Chondrocyte (in vitro differentiated cells): ENCODE measurements at places on chromosomes 7 and 10.

- no peak for DNase-seq
Measured at GRCh38 chr7:78863281-78863680, 590.2 kb downstream of the MAGI2 start.

GRCh38 chr7:52233248-52233647 lies 802.2 kb upstream of the POM121L12 start:
- DNase-seq: no peak

DNA sequence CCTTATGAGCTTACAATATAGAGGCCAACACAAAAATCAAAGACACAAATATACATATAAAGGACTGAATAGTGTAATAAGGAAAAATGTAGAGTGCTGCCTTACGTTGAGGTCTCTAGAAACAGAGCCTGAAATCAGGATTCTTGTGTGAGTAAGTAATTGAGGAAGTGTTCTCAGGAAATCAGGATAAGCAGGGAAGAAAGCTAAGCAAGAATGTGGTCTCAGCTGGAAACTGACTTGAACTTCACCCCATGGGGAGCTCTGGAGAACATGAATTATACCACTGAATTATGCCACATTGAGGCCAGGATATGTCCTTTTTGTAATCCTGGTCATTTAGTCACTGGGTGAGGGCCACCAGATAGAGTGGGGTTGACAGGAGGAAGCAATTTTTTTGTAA lies 191.9 kb downstream of the ETV1 start:
- DNase-seq: no peak

GRCh38 chr10:5234106-5234860 lies 37.6 kb downstream of the AKR1C4 start:
- DNase-seq: no peak

- DNase-seq: no peak
Measured at GRCh38 chr7:129607471-129608120, 3.9 kb upstream of the NRF1 start.

DNA sequence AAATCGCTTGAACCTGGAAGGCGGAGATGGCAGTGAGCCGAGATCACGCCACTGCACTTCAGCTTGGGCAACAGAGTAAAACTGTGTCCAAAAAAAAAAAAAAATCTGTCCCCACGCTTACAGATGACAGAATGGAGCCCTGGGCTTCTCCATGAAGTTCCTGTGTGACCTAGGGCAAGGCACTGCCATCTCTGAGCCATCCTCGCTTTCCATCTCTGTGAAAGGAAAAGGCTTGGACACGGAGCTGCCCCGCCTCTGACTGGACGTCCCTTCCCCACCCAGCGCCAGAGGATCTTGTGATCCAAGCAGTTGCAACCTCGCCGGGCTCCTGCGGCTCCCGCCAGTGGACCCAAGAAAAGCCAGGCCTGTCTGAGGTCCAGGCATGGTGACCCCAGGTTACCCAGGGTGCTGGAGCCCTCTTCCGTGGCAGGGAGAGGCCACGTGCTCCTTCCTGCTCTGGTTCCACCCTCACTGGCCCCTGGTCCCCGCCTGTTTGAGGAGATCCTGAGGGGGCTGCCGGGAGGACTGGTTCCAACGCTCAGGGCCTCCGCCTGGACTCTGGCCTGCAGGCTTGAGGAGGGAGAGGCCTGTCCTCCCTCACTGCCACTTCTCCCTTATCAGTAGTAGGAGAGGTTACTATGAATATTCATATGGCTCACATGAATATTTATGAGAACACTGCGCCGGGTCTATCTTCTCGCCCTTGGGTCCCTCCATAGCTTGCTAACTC lies 25.6 kb upstream of the ELFN1 start:
- peak; percentile 68 for DNase-seq

GRCh38 chr7:13742811-13743210 lies 246.7 kb downstream of the ETV1 start:
- no peak for DNase-seq

- no peak for DNase-seq
Measured at GRCh38 chr10:52674474-52674873, 98.1 kb downstream of the MBL2 start.

GRCh38 chr10:95328013-95328412 lies 37.2 kb upstream of the PDLIM1 start:
- no peak for DNase-seq

DNA sequence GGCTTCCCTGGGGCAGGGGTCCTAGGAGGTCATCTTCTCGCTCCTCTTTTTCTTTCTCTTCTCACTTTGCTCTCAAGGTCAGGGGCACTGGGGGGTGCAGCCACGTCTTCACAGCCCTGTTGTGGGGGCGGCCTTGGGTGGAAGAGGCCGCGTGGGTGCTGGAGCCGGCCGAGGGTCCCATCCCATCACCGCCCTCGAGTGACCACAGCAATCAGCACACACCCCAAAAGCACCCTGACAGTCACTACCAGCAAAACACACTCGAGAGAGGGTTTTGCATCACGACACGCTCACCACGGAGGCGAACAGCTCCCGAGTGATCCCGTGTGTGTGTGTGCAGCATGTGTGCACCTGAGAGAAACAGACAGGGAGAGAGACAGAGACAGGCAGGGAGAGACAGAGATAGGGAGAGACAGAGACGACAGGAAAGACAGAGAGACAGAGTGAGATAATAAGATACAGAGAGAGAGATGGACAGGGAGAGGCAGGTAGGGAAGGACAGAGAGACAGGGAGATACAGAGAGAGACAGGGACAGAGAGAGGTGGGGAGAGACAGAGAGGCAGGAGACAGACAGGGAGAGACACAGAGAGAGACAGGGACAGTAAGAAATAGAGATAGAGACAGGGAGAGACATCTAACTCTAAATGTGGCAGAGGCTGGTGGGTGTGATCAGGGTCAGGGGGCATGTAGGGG lies 100.9 kb downstream of the WDR37 start:
- peak; percentile 62 for DNase-seq

DNA sequence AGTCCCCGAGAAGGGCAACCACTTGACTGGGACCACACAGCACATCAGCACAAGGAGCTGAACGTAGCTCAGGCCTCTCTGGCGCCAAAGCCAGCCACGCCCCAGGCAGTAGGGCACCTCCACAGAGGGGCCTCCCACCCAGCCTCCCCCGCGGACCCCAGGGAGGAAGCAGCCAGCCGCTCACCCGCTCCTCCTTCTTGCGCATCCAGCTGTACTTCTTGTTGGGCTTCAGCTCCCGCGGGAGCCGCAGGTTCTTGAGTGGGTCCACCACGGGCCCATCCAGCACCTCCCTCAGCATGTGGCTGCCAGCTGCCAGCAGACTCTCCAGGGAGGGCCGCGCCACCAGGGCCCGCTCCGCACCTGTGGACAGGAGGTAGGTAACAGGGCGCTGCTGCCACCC lies 61.2 kb downstream of the TNRC18 start:
- DNase-seq: no peak

DNA sequence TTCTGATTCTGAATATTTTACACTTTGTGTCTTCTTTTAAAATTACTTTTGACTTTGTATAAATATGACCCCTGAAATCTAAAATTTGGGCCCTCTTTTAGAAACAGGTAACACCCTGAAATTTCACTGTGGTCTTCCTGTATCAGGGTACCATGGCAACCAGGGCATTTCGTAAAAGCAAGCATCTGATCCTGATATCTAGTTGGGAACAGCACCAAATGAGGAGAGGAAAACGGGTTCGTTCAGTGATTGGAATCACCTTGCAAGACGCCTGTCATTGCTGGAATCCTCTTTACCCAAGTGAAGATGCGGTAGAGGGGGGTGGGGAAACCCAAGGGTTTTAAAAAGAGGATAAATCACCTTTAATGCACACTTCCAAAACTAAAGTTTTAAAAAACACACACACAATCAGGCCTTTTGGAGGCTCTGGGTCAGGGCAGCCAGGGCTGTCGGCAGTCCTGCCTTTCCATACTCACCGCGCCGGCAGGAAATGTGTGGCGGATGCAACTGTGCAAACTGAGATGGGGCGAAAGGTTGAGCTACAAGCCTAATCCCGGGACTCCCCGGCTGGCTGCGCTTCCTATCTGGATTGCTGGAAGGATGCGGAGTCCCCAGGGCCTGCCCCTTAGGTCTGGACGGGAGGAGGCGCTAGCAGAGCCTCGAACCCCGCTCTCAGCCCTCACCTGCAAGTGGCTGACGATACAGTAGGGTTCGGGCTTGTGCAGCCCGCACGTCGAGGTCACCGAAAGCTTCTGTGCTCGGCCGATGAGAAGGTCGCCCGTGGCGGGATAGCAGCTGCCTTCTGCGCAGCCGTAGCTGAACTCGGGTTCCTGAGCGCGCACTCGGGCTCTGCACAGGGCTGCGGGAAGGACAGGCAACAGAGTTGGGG lies 1.8 kb downstream of the LAMB1 start:
- DNase-seq: no peak

GRCh38 chr10:62249957-62250356 lies 18.7 kb downstream of the RTKN2 start:
- DNase-seq: no peak

DNA sequence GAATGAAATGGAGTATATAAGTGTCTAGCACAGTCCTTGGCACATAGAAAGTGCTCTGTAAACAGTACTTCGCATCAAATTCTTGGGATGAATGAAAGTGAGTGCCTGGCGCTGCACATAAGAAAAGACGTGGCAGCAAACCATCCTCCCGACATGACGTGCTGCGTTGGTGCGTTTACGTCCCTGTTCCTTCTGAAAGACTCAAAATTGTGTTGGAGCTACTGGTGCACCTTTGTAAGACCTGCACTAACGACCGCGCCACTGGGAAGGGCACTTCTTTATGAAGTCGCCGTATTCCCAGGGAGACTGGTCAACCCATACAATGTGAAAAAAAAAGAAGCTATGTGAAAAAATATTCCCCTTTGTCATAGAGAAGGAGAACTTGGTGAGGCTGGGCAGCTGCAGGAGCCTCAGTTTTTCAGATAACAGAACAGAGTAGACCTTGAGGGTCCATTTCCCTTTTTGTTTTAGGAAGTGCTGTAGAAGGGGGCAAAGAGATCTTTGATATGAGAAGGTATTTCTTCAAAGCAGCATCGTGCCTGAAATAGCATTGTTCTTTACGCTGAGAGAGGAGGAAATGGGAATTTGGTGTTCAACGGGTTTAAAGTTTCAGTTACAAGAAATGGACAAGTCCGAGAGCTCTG lies 91.7 kb downstream of the PTPRE start:
- no peak for DNase-seq

- DNase-seq: no peak
Measured at GRCh38 chr7:5421714-5422395, 1.8 kb downstream of the TNRC18 start.

- DNase-seq: no peak
Measured at GRCh38 chr7:22681852-22682657, 44.9 kb upstream of the IL6 start.

DNA sequence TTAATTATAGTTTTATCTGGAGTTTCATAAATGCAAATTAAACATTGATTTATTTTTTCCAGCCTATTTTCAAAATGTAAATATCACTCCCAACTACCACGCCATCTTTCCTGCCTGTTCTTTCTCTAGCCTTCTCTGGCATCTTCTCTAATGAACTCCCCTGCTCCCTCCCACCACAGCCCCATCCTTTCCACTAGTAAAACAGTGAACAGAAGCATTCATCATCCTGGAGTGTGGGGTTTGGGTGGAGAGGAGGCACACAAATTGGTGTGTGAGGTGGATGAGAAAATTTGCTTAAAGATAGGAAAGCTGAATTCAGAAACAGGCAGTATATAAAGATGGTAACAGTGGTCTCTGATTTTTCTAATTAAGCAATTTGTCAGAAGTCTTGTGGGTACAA lies 479.4 kb downstream of the ARL4A start:
- no peak for DNase-seq

DNA sequence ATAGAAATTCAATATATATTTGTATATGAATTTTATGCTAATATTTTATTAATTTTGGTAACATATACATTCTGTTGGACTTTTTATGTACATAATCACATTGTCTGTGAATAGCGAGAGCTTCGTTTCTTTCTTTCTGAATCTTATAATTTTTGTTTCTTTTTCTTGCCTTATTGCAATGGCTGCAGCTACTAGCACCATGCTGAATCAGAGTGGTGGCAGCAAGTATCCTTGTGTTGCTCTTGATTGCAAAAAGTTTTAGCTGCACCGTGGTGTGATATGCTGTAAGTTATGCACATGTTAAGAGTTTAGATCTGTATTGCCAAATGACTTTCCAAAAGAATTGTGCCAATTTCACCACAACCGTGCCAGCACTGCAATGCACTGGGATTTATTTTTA lies 32.6 kb downstream of the ELFN1 start:
- no peak for DNase-seq

- no peak for DNase-seq
Measured at GRCh38 chr7:36198854-36199266, 45.8 kb downstream of the EEPD1 start.

GRCh38 chr10:74983383-74983782 lies 128.1 kb upstream of the SAMD8 start:
- no peak for DNase-seq

DNA sequence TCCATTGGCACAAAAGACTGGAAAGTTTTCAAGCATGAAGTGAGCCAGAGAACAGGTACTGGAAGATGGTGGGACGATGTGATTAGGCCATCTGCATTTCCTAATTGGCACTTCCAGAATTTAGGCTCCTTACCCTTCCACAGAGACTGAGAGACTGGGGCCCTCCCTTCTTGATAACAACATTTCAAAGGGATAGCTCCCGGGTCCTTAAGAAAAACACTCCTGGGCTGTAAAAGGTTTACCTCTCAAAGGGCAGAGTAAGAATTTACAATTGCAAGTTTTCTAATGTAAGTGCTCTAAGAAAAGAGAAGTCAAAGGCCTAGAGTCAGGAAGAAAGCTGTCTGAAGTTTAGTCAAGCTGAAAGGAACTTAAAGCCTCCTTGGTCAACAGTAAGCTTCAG lies 559.5 kb upstream of the C7orf33 start:
- no peak for DNase-seq

DNA sequence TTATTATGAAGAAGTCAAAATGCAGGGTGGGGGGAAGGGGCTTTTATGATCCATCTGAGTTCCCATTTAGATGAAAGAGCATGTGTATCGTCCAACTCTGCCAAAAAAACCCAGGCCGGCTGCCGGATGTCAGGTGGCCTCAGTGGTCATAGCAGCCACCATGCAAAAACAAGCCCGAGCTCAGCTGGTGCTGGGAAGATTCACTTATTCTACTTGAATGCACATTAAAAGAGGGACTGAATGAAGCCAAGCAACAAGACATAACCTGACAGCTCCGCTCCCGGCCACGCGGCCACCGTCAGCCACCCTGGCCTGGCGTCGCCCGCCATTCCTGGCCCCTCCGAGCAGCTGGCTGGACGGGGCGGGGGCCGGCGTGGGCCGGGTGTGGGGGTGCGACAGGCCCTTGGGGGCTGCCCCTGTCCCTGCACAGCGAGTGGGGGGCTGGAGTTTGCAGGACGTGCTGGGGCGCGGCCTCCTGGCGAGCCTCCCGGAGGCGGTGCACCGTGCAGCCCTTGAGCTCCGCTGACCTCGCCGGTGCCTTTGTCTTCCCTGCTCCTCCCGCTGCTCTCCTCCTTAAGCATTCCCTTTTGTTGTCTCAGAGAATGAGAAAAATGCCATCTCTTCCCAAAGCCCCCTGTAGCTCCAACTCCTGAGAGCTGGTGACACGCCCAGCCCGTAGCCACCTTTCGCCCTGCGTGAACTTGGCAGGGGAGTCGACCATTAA lies 67.8 kb downstream of the EBF3 start:
- no peak for DNase-seq

GRCh38 chr10:50579491-50580261 lies 44.1 kb downstream of the SGMS1 start:
- no peak for DNase-seq
